Gastrocnemius medialis (tissue), 4 donors: ENCODE measurements at places on chromosomes 4 and X.

- no peak for DNase-seq
Observed at GRCh38 chr4:10893395-10893794, 208.8 kb upstream of the CLNK start.

DNA sequence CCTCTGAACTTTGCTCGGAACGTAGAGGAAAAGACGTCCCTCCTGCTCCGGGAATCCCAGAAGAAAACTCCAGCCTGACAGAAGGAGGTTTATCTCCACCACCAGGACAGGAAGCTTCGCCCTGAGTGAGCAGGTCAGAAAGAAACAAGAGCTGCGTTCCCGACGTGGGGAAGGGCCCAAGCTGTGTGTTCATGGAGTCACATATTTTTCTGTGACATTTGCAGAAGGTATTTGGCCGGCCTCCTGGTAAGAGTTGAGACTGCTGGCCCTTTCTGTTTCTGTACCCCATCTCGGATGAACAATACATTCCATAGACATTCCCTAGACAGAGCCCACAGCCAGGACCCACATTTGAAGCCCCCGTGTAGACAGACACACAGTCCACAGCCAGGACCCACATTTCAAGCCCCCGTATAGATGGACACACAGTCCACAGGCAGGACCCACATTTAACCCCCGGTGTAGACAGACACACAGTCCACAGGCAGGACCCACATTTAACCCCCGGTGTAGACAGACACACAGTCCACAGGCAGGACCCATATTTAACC, 230.8 kb downstream of the SHOX start:
- DNase-seq = no peak

DNA sequence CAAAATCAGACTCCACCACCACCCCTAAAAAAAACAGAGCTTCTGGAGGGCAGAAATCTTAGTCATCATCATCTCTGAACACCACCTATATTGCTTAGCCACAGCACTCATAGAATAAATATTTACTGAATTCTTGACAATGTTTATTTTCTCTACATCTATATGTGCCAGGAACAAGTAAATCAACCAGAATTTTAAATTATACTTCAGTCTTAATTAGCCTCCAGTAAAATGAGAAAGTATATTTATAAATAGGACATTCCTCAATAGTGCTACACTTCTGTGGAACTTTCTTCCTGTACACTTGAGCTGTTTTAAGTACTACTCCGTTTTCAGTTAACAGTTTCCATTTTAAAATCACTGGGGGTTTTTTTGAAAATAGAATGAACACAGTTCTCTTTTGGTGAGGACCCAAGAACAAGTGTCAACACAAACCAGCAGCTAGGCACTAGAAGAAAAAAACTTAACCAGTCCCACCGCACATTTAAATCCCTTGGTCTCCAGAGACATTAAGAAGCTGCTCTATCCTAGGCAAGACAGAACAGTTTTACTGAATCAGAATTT, 25.5 kb downstream of the SMIM14 start:
- no peak for DNase-seq

DNA sequence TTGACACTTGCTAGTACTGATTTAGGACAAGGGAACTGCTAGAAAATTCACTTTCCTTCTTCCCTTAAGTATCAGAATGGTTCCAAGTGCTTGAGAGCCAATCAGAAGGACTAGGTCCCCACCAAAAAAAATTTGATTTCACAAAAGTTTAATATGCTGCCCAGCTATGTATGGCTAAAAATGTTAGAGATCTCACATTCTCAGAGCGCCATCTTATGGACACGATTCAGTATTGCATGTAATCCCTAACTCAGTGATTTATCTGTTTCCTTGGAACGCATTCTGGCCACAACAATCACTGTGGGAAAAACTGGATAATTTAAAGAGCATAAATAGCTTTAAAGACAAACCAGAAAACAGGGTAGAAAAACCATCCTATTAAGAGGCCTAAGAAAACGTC, 255.1 kb upstream of the GPC4 start:
- DNase-seq = no peak

- DNase-seq = no peak
Observed at GRCh38 chrX:153948002-153948466, 3.6 kb upstream of the RENBP start.

DNA sequence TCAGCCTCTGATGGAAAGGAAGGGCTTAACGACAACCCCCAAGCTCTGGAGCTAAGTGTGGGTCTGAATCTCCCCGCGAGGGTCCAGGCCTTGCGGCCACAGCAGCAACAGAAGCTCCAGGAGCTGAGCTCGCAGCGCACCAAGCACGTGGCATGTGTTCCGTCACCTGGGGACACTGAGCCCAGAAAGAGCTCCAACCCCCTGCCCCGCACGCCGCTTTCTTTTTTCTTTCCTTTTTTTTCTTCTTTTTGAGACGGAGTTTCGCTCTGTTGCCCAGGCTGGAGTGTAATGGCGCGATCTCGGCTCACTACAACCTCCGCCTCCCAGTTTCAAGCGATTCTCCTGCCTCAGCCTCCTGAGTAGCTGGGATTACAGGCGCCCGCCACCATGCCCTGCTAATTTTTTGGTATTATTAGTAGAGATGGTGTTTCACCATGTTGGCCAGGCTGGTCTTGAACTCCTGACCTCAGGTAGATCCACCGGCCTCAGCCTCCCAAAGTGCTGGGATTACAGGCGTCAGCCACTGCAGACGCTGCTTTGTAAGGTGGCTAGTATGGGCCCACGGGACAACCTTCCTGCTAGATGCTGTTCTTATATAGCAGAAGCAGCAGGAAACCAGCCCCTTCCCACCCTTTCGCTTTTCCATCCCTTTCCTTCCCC, 685 bp upstream of the TNIP2 start:
- no peak for DNase-seq

DNA sequence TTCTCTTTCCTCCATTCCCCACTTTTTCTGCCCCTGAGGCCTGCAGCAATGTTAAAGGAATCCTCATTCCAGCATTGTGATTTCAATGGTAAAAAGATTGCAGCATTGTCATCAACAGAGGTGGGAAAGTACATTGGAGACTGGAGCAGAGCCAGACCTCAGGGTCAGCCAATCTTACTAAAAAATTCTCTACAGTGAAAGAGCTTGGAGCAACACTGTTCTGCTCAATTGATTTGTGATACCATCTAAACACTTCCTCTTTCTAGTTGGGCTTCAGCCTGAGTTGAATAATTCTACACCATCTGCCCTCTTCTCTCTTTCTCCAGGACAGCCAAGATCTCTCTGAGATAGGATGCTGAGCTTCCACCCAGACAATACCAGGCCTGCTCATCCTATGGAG, 176.5 kb downstream of the AR start:
- no peak for DNase-seq

GRCh38 chr4:42501624-42502401, 104.5 kb downstream of the SHISA3 start:
- DNase-seq = no peak

- no peak for DNase-seq
Observed at GRCh38 chrX:25016938-25017598, 1.3 kb upstream of the ARX start.

GRCh38 chr4:18568600-18568999, 547.0 kb upstream of the LCORL start:
- no peak for DNase-seq

DNA sequence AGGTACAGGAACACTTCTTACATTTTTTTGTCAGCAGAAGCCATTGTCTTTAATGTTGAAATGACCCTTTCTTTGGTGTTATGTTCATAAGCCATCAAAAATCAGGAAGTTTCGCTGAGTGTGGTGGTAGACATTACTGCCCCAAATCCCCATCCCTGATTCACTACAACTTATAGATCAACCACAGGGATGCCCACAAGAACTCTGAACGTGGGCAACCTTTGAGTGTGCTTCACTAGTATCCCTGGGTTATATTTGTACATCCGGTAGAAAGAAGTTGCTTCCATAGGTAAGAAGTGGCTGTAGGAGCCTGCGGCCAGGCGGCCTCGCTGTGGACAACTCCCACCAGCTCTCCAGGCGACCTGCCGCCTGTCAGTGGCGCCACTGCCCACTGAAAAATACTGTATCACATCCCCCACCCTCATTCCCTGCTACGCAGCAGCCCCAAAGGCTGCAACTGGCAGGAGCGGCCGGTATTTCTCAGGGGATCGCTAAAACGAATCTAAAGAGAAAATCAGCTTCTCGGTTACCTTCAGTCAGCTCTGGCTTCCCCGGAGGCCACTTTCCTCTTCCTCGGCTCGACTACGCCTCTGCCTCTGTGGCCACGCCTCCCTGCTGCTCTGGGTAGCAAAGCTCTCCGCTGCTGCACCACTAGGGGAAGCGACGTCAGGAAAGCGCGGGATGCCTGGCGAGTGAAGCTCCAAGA, 13.9 kb upstream of the ETDC start:
- peak; percentile 11 for DNase-seq

GRCh38 chr4:185755451-185755850, 56.5 kb downstream of the SORBS2 start:
- no peak for DNase-seq

DNA sequence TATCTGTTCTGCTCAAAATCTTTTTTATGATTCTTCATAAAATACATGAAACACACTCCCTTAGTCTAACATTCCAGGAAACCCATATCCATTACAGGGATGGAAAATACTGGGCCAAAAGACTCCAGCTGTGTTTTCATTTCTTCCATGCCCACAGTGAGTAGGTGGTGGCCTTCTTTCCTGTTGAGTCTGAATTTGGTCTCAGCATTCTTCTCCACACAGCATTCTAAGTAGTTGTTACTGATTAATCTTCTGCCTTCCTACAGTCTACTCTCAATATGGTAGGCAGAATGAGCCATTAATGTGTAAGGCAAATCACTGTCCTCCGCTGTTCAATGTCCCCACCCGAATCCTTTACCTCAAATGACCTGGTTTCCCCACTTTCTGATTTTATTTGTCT, 370.6 kb upstream of the RPS6KA3 start:
- DNase-seq = no peak

DNA sequence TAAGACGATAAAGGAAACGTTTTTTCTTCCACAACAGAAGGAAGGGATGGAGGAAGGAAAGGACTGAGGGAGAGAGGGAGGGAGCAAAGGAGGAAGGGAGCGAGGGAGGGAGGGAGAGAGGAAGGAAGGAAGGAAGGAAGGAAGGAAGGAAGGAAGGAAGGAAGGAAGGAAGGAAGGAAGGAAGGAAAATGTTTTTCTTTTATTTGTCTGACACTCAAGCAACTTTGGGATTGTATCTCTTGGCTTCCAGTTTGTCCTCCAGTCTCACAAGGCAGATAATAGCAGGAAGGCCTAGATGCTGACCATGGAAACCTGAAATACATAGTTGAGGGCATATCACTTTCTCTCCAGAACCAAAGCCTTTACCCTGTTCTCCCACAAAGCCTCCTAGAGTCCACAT, 226.7 kb downstream of the ZNF674 start:
- DNase-seq = no peak

- peak; percentile 78 for DNase-seq
Observed at GRCh38 chrX:11758400-11759171, 549 bp downstream of the MSL3 start.

DNA sequence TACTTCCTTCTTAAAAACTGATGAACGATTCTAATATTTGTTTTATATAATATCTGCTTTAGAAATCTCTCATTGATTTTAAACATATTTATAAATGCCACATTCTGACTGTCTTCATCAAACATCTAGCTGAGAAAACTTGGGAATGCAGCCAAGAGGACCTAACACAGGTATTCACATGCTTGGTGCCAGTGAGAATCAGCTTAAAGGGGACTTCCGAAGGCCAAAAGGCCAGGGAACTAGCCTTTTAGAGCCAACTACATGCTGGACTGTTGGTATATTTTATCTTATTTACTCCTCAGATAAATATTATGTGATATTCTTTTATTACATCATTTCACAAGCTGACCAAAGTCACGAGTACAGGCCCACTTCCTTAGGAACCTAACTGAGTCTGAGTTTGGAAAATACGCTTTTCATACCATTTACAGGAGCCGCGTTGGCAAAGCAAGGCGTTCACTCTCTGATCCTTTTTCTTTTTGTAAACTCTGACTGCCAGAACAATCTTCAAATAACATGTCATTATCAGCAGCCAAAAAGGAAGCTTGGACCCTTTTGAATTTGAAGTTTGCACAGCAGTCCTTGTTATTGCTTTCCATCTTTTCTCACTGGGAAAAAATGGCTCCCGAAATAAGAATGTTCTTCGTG, 41.1 kb upstream of the PDLIM3 start:
- no peak for DNase-seq

- no peak for DNase-seq
Observed at GRCh38 chr4:16140231-16140878, 56.5 kb upstream of the PROM1 start.

- DNase-seq = no peak
Observed at GRCh38 chrX:122582280-122582974, 601.7 kb upstream of the GRIA3 start.

DNA sequence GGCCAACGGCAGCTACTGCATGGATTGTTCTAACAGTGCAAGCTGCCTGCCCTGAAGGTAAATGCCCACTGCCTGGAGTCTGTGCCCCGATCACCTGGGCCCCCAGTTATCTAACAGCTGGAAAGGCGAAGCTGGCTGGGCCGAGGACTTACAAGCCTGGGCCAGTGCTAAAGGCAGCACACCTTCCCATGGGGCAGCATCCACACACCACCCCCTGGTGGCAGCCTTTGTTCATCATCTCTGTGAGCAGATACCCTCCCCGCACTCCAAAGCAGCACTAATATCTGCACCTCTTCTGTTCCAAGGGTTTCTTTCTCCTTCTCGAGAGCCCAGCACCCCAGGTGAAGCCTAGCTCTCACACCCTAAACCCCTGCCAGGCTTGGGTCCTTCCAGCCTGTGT, 7.6 kb downstream of the SLC2A9 start:
- DNase-seq = no peak

- no peak for DNase-seq
Observed at GRCh38 chr4:80529026-80529425, 193.5 kb downstream of the CFAP299 start.

- no peak for DNase-seq
Observed at GRCh38 chr4:119070301-119070700, 65.3 kb upstream of the MYOZ2 start.

DNA sequence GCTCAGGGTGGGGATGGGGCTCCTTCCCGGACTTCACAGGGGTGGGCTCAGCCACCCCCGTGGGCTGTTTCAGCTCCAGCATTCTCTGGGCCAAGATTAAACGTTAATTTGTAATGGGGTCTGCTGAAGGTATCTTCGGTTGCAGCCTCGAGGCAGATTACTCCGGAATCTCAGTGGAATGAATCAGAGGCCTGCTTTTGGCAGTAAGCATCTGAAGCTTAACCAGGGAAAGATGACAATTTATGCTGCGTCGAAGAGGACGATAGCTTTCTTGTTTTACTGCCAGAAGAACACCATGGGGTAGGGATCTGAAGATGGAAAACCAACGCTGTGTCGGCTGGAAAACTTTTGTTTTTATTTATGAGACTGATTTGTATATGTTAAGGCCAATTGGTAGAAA, 129.2 kb upstream of the MSX1 start:
- no peak for DNase-seq

DNA sequence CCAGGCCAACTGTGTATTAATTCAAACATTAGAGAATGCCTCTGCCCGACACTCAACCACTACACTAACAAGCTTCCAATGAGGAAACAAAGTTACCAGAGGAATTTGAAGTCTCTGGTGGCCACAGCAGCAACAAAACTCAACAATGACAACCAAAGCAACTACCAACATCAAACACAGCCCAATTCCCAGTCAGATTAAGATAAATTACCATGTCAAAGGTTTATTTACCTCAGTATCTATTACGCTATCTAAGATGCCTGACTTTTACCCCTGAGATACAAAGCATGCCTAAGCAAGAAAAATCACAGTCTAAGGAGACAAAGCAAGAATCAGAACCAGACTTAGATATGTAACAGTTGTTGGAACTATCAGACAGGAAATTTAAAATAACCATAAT, 230.1 kb upstream of the FTHL17 start:
- DNase-seq = no peak
